ENCODE measurements at places on chromosomes 4 and X. TPM values are rescaled to one million over a fixed set of nuclear protein-coding genes. Genes with fewer than 3 reads are reported as not detected.

The CC2D2A gene
- total RNA-seq = 20.5 TPM

DNA sequence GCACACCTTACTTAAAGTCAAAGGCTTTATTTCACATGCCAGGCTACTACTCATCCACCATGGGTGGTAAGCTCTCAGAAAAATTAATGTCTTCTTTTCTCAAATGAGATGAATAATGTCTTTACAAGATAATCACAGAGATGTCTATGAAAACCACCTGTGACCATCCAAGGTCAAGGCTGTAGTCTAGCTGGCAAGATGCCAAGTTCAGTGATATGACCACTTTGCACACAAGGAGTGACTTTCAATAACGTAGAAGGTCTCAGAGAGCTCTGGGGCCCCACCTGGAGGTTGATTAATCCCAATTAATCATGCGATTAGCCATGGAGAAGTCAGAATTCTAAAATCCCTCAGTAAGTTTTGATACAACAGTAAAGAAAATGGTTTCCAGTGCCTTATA lies 20.5 kb downstream of the ANOS1 start:
- DNase-seq = no peak

GRCh38 chr4:115117651-115118050 lies 4.2 kb upstream of the NDST4 start:
- no peak for DNase-seq

GRCh38 chr4:13981499-13981898 lies 354.0 kb upstream of the BOD1L1 start:
- DNase-seq = no peak

- DNase-seq = peak; percentile 58
Measured at GRCh38 chr4:1099684-1100335, 13.6 kb downstream of the RNF212 start.

DNA sequence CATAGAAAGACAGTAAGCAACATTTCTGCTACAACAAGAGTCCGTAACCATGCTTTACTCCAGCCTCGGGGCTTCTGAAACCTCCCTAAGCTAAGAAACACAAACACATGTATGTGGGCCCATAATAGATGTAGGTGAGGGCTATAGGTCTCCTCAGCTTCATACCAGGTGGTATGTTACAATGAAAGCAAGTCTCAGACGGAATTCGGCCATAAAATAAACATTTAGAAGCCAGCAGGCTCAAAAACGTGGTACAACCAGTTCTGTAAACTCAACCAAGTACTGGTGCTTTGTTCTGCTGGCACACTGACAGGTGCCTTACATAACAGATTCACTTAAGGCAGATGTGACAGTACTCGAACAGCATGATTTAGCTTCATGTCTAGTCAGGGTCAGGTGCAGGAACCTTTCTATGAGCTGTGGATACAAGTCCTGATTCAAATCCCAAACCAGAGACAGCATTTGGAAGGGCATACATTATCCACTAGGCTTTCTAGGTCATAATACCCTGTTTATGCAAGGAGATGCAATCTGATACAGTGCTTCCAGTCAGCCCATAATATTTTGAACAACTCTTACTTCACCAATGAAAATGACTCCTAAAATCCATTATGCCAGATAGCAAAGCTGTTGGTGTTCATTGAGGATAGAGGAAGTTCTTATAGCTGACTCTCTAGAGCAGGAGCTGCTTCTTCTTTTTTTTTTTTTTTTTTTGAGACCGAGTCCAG lies 113.8 kb upstream of the ENPP6 start:
- no peak for DNase-seq

- DNase-seq = no peak
Measured at GRCh38 chrX:78687586-78687985, 28.5 kb upstream of the RTL3 start.

The PITX2 gene
- 99.2 TPM for total RNA-seq

- DNase-seq = no peak
Measured at GRCh38 chr4:26812049-26812714, 48.5 kb upstream of the STIM2 start.

The ADH1B gene
- 8.2 TPM for total RNA-seq

DNA sequence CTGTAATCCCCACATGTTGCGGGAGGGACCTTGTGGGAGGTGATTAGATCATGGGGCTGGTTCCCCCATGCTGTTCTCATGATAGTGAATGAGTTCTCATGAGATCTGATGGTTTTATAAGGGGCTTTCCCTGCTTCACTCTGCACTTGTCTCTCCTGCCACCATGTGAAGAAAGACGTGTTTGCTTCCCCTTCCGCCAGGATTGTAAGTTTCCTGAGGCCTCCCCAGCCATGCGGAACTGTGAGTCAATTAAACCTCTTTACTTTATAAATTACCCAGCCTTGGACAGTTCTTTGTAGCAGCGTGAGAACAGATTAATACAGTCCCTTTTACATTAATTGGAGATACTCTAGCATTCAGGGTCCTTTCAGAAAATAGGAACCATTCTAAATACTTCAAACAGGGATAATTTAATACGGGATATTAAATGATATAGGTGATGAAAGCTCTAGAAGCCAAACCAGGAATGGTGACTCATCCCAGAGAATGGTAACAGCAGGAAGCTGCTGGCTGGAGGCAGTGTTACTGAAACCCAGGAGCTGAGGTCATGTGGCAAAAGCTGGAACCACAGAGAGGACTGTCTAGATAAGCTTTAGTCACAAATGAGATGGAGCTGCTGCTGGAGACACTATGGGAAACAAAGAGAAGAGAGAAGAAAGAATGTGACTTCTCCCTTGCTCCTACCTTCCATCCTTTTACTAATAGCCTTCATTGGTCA lies 57.3 kb downstream of the GSTCD start:
- peak; percentile 44 for DNase-seq

The PJA1 gene
- total RNA-seq = 56.8 TPM

GRCh38 chrX:153635788-153636668 lies 11.0 kb upstream of the DUSP9 start:
- peak; percentile 35 for DNase-seq

GRCh38 chr4:58061967-58062366 lies 951.8 kb upstream of the IGFBP7 start:
- DNase-seq = no peak

The SOX3 gene
- not detected for total RNA-seq

DNA sequence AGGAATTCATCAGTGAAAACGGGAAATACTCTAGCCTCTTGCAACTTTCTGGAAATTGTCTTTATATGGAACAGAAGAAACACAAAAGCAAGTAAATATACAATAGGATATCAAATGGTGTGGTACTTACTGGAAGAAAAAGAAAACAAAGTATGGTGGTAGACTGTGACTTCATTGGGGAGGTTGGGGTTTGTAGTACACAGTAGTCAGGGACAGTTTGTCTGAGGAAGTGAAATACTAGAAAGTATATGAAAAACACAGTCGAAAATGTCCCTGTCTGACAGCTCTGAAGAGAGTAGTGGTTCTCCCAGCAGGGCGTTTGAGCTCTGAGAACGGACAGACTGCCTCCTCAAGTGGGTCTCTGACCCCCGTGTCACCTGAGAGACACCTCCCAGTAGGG lies 390.0 kb upstream of the NWD2 start:
- DNase-seq = no peak

GRCh38 chr4:162360369-162361149 lies 196.8 kb upstream of the FSTL5 start:
- no peak for DNase-seq

The RNF212 gene
- total RNA-seq = 3.0 TPM

GRCh38 chr4:66071911-66072310 lies 401.6 kb upstream of the EPHA5 start:
- DNase-seq = no peak

DNA sequence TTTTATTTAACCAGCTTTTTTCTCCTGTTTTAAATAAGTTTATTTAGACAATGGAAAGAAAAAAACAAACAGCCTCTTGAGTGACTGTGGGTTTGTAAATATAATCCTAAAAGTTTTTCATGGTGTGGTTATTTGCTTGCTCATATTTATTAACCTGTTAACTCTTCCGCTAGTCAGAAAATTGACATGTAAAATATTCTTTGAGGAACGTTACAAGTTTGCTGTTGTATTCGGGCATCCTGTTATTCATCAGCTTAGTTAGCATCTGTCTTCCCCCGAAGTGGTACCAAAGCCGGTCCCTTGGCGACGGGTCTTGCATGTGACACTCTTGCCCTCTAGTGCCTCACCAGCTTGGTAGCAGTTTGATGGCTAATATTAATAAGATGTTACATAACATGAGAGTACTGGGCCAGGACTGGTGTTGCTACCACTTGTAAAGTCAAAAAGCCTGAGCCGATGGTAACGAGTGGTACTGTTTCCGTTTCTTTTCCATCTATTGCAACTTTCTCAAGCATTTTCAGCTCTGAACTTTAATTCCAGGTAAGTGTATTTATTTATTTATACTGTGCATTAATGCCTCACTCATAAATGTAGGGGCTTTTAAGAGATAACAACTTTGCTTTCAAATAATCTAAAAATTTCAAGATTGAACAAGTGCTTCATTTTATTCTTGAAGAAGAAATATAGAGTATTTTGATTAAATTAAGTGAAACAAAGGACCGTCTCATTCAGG lies at the start of gene NDST3:
NDST3 (plus strand) TSS at position 434 of the 733 bp plus-strand sequence. CDS start 19,425 bp downstream, outside the sequence.
- DNase-seq = peak; percentile 79

- DNase-seq = no peak
Measured at GRCh38 chrX:17531500-17531899, 156.5 kb downstream of the NHS start.

The PF4V1 gene
- total RNA-seq = not detected

DNA sequence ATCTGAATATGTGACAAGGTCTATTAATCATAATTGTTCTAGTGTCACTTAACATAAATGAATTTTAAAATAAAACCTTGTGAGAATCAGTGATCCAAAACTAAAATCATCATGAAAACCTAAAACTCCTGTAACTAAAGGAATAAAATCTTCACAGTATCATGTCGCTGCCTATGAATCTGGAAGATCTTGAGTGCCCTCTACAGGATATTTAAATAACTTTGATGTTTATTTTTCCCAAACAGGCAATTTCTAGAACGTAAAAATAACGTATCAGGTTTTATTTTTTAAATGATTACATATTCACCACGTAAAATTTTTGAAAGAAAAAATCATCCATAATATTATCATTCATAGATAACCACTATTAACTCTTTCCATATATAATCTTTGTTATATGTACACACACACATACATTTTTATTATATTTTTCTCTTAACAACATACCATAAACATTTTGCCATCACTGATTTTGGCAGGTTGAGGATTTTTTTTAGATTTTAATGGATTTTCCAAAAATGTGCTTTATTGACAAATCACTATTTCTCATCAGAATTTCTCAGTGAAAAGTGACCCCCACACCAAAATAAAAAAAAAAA lies 79.6 kb downstream of the COMMD8 start:
- DNase-seq = peak; percentile 53

- no peak for DNase-seq
Measured at GRCh38 chrX:110276778-110277177, 41.1 kb downstream of the AMMECR1 start.

DNA sequence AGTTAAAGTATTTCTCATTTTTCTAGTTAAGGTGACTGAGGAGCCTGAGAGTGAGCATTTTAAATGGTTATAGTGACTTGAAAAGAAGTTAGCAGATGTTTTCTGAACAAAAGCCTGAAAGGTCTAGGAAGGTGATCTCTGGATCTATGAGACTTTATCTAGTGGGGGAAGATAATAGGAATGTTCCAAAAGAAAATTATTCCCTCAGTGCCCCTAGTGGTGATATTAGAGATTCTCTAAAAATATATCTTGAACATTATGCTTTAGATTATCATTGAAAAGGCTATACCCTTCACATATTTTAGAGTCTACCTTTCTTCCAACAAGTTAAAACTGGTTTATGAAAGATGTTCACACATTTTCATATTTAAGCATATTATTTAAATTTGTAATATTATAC lies 69.0 kb upstream of the SPANXN1 start:
- DNase-seq = no peak

The TRIM60 gene
- total RNA-seq = not detected

GRCh38 chrX:115889121-115889890 lies 281.2 kb upstream of the AGTR2 start:
- no peak for DNase-seq

DNA sequence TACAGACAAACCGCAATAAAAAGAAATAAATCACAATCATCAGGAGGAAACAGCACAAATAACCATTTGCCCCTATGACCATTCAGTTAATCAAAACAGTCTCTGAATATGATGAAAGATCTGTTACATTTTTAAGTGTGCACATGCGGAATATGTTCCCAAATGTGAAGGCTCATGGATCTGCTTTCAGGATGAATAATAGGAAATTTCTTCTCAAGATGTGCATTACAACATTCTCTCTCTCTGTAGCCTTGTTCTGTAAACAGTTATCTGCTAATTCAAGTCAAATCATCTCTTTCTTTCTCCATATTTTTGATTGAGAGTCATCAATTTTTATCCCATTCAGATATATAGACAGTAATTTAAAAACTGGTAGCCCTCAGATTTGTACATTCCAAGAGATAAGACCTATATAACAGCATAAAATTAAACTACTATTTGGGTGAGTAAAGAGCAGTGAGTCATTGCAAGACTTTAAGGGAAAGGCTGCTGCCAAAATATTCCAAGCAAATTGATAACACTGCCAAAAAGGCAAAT lies 433.9 kb upstream of the ATOH1 start:
- no peak for DNase-seq

The FAAH2 gene
- 6.9 TPM for total RNA-seq

- DNase-seq = no peak
Measured at GRCh38 chr4:164866817-164867490, 10.0 kb upstream of the APELA start.

- no peak for DNase-seq
Measured at GRCh38 chrX:3563451-3563850, 150.0 kb downstream of the PRKX start.

DNA sequence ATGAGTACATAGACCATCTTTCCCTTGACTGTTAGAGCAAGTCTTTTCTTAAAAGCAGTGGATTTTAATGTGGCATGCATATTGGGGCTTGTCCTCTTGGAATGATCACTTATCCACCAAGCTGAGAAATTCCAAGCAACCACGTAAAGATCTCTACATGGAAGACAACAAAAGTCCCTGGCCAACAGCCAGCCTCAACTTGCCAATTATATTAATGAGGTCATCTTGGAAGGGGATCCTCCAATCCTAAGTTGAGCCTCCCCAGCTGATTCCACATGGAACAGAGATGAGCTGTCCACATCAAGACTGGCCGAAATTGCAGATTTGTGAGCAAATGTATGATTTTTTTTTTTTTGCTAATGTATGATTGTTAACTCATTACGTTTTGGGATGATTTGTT lies 20.6 kb upstream of the FTHL17 start:
- no peak for DNase-seq

- DNase-seq = no peak
Measured at GRCh38 chr4:17664755-17665154, 50.3 kb downstream of the MED28 start.

Data from hepatocyte (in vitro differentiated cells).